Omental fat pad (tissue), 4 donors: ENCODE measurements at places on chromosomes 6 and 20.

- no peak for DNase-seq
Observed at GRCh38 chr6:143119260-143119659, 58.6 kb downstream of the AIG1 start.

DNA sequence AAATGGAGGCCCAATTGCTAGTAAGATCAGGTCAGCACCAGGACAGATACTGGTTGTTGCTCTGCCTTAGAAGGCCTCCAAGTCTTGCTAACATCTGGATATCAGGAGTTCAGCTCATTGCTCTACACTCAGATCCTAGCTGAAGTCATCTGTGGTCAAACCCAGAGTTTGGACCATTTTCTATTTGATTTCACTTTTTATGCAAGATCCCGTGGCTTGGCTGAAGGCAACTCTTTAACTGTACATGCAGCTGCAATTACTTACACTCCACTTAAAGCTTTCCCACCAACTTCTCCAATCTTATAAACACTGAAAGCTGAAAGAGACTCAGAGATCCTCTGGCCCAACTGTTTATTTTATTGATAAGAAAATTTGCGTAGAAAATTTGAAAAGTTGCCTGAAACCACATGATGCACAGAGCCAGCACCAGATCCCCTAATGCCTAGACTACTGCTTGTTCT lies 2.7 kb downstream of the SLC17A2 start:
- DNase-seq: no peak

DNA sequence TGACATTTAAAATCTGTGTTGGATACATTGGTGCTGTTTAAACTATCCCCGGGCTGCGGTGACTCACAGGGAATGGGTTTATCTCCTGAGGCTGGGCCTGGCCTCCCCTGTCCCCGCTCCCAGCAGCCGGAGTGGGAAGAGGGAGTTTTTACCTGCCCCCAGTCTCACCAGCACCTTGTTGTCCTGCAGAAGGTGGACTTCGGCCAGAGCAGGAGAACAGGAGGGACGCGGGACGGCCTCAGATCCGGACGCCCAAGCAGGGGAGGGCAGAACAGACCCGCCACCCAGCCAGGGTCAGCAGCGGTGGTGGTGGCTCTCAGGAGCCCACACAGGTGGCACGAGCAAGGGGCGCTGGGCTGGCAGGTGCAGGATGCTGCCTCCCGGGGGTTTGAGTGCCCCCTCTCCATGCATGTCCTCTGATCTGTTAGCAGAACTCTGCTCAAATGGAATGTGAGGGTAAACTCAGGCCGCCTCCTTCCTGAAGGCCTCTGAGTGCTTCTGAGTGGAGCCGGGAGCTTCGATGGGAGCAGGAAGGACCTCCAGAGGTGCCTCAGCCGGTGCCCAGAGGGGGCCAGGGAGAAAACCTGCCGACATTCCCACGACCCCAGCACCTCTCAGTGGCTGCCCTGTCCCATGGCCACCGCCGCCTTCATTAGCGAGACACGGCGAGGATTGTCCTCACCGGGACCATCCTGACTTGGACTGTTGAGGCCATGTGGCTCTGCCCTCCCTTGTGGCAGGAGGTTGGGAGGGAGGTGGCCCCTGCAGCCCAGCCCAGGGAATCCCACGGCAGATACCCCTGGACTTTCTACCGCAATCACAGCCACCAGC lies 43.4 kb upstream of the MRGBP start:
- DNase-seq: no peak

- no peak for DNase-seq
Observed at GRCh38 chr6:3208098-3208774, 19.2 kb downstream of the TUBB2B start.

- no peak for DNase-seq
Observed at GRCh38 chr6:21996425-21997118, 300.3 kb downstream of the PRL start.

- DNase-seq: no peak
Observed at GRCh38 chr6:156348424-156348823, 428.8 kb upstream of the ARID1B start.

- no peak for DNase-seq
Observed at GRCh38 chr20:49319208-49319809, 41.5 kb upstream of the ZNFX1 start.

- DNase-seq: no peak
Observed at GRCh38 chr20:57964011-57964862, 254.4 kb upstream of the PMEPA1 start.

GRCh38 chr20:42378826-42379225 lies 760.6 kb upstream of the CHD6 start:
- DNase-seq: no peak

GRCh38 chr20:7248281-7249201 lies 481.1 kb downstream of the BMP2 start:
- no peak for DNase-seq

- DNase-seq: no peak
Observed at GRCh38 chr20:22394583-22394982, 189.8 kb downstream of the FOXA2 start.

GRCh38 chr6:82205930-82206392 lies 41.6 kb downstream of the IBTK start:
- no peak for DNase-seq

DNA sequence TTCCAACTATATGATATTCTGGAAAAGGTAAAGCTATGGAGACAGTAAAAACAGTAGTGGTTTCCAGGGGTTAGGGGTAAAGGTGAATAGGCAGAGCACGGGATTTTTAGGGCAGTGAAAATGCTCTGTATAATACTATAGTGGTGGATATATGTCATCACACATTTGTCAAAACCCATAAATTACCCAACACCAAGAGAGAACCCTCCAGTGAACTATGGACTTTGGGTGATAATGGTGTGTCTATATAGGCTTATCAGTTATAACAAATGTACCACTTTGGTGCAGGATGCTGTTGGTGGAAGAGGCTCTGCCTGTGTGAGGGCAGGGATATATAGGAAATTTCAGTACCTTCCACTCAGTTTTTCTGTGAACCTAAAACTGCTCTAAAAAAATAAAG lies 149.9 kb downstream of the GPX5 start:
- no peak for DNase-seq

DNA sequence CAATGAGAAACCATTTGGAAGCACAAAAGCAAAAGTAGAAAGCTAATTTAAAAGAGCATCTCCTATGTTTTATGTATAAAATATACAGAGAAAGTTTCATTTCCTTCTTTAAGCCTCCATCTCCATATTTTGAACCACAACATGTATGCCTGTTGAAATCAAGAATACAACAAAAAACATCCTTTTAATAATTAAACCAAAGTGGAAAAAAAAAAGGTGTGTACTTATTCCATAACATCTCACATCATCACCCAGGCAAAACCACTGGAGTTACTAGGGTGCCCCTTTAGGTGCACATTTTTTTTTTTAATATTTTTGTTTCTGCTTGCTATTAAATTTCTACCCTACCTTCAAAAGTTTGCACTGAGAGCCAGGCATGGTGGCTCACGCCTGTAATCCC lies 43.0 kb downstream of the EDN1 start:
- DNase-seq: no peak

- no peak for DNase-seq
Observed at GRCh38 chr20:49969946-49970345, 12.8 kb upstream of the SNAI1 start.

- no peak for DNase-seq
Observed at GRCh38 chr6:74312081-74312480, 616.1 kb downstream of the CD109 start.

- no peak for DNase-seq
Observed at GRCh38 chr20:57959018-57959417, 249.2 kb upstream of the PMEPA1 start.

- DNase-seq: no peak
Observed at GRCh38 chr20:25538838-25539665, 46.3 kb downstream of the NINL start.

GRCh38 chr6:142329486-142330113 lies 27.8 kb downstream of the ADGRG6 start:
- no peak for DNase-seq

DNA sequence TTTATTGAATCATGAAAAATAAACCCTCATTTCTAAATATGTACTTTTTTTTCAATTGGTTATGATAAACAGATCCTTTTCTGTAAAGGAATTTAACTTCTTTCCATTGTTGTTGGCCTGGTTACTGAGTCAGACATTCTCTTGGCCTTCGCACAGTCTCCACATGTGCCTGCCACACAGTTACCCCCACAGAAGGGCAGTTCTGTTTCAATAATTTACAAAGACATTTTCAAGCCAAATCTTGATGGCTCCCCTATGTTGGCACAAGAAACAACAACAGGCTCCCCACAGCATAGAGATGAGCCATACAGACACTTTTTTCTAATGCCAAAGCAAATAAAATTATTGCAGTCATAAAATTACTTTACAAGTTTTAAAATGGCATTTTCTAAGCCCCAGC lies 55.6 kb upstream of the BEND6 start:
- no peak for DNase-seq

- no peak for DNase-seq
Observed at GRCh38 chr20:62043131-62043914, 22.4 kb downstream of the TAF4 start.

DNA sequence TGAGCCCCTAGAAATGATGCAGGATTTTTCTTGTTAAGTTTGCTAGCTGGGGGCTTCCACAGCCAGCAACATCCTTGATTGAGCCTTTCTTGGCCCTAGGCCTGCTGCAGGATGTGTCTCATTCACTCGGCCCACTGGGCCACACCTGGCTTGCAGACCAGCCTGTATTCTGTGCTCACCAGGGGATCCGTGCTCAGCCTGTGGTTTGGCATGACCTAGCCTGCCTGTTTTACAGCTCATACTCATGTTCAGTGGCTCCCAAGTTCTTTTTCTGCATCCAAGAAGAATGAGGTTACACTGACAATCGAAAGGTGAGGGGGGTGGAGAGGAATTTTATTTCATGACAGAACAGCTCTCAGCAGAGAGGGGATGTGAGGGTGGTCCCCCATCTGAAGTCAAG lies 263.4 kb downstream of the RIMS1 start:
- no peak for DNase-seq

GRCh38 chr20:10671919-10672623 lies 1.7 kb downstream of the JAG1 start:
- DNase-seq: no peak

DNA sequence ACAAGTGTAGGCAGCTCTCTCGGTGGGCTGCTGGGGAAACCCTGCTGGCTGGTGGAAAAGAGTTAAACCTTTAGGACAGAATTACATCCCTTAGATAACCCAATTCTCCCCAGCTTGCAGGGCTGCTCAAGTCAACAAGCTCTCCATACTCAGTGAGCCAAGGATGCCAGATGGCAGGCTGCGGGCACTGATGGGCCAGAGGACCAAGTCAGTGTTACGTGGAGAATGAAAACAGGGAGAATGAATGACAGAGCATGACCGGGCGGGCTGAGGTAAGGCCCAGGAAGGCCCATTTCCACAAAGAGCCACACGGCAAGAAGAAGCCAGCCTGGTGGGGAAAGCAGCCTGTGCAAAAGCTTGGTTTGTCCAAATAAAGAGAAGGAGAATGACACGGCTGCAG lies 58.7 kb upstream of the CD93 start:
- no peak for DNase-seq

GRCh38 chr20:52724541-52724940 lies 247.6 kb upstream of the TSHZ2 start:
- DNase-seq: no peak

DNA sequence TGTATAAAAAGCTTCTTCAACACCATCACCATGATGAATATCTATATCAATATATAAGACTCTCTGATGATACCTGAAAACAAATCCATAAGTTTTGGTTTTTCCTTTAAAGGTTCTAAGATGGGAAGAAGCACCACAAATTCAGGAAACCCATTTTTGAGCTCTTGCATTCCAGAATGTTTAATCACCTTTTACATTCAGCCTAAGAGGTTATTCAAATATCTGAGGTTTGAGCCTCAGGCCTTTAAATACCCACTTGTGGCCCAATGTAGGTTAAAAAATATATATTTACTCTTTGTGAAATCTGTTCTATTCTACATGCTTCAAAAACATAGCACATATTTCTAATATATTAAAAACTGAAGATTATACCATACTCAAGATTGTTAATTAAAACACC lies 17.6 kb downstream of the HDAC2 start:
- DNase-seq: no peak

- DNase-seq: no peak
Observed at GRCh38 chr6:72588155-72588554, 33.7 kb upstream of the KCNQ5 start.

DNA sequence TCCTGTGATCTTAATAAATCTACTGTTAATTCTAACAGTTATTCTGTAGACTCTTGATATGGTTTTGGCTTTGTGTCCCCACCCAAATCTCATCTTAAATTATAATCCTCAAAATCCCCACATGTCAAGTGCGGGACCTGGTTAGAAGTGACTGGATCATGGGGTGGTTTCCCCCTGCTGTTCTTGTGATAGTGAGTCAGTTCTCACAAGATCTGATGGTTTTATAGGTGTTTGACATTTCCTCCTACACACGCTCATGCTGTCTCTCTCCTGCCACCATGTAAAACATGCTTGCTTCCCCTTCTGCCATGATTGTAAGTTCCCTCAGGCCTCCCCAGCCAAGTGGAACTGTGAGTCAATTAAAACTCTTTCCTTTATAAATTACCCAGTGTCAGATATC lies 10.5 kb upstream of the EPB41L2 start:
- DNase-seq: no peak

- DNase-seq: no peak
Observed at GRCh38 chr6:33373960-33374910, 17.4 kb upstream of the KIFC1 start.

- DNase-seq: no peak
Observed at GRCh38 chr20:61897401-61898295, 168.0 kb downstream of the TAF4 start.

GRCh38 chr6:41678511-41679084 lies 40.3 kb downstream of the MDFI start:
- DNase-seq: no peak

- DNase-seq: no peak
Observed at GRCh38 chr6:164753517-164753916, 555.9 kb downstream of the C6orf118 start.

- DNase-seq: no peak
Observed at GRCh38 chr6:148884461-148884860, 137.6 kb downstream of the UST start.

- no peak for DNase-seq
Observed at GRCh38 chr6:25181350-25181724, 97.8 kb upstream of the CARMIL1 start.
